ENCODE measurements at places on chromosomes 12 and 14. TPM values are rescaled to one million over a fixed set of nuclear protein-coding genes. Genes with fewer than 3 reads are reported as not detected.
A peak's percentile ranks its signal among the peaks of the same experiment; 100 is the strongest.

GRCh38 chr12:123531091-123531490 lies 2.4 kb downstream of the RILPL1 start:
- DNase-seq, result no peak

GRCh38 chr12:127813147-127813546 lies 453.8 kb upstream of the TMEM132C start:
- DNase-seq, result no peak

DNA sequence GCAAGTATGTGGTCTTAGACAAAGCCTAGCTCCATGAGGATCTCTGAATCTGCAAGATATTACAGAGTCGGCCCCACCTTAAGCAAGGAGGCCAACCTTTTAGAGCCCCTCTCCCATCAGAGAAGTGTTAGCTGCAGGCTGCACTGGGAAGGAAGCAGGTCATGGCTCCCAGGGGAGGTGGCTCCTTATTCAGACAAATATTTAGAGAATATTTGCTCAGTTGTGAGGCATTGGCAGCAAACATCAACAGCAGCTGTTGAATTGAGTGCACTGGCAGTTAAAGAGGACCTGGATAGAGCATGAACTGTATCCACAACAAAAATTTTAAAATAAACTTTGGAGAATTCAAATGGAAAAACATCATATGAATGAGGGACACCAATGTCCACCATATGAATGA lies 44.7 kb downstream of the FSCB start:
- no peak for DNase-seq

DNA sequence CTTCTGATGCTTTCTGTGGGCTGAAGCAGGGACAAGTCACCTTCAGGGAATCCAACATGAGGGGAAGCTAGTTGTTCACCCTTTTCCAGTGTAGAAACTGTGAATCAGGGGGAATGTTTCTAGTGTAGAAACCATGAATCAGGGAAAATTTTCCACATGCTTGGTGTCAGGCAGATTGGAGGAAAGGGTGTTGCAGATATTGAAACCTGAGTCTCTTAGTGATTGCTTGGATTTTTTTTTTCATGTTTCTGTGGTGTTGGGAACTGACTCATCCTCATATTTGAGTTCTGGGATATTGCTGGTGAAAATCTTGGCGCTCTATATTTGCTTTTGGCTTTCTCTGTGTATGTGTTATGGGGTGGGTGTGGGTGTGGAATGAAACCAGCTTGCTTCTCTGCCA lies 144.5 kb upstream of the FBXO33 start:
- no peak for DNase-seq

- peak; percentile 73 for DNase-seq
Observed at GRCh38 chr12:100251917-100252316, 15.0 kb downstream of the DEPDC4 start.

Gene MYO1H
- not detected for total RNA-seq
